ENCODE measurements at places on chromosomes 11 and 22.

- no peak for DNase-seq
These were observed 1.0 kb upstream of the BTG4 start for GRCh38 chr11:111513240-111513605.

GRCh38 chr11:67432655-67433349 lies 4.5 kb downstream of the RPS6KB2 start:
- peak; percentile 45 for DNase-seq

- DNase-seq = no peak
These were observed 446.9 kb downstream of the BRD1 start for GRCh38 chr22:49380828-49381114.

- DNase-seq = no peak
These were observed 31.3 kb upstream of the OPCML start for GRCh38 chr11:133563505-133564025.

GRCh38 chr11:20248871-20249270 lies 88.6 kb upstream of the DBX1 start:
- DNase-seq = no peak

- no peak for DNase-seq
These were observed 289.7 kb downstream of the ST3GAL4 start for GRCh38 chr11:126645186-126645585.

DNA sequence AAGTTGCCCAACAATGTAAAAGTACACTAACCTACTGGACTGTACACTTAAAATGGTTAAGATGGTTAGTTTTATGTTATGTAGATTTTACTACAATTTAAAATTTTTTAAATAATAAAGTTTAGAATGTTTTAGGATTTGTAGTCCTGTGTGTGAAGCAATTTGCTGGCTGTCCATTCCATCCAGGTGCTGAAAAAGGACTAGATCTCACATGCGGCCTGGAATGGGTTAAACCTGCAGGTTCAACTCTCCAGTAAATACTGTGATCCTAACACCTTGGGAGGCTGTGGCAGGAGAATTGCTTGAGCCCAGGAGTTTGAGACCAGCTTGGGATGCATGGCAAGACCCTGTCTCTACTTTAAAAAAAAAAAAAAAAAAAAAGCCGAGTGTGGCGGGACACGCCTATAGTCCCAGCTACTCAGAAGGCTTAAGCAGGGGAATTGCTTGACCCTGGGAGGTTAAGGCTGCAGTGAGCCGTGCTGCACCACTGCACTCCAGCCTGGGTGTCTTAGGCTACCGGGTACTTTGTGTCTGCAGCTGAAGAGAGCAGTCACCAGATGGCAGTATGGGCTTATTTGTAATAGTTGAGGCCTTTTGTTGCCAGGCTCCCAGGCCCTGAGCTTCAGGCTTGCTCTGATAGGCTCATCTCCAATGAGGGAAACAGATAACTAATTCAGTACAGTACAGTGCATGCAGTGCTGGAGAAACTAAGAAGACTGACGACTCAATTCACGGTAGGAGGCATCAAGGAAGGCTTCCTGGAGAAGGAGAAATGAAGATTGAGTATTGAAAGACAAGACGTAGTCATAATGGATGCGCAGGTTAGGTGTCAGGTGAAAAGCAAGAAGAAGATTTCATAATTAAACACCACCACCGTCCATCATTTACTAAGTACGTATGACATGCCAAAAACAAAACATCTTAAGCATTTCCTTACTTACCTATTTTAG lies 64.7 kb upstream of the ASPHD2 start:
- peak; percentile 82 for DNase-seq

GRCh38 chr11:55966391-55966790 lies 3.4 kb downstream of the OR10AG1 start:
- peak; percentile 7 for DNase-seq

DNA sequence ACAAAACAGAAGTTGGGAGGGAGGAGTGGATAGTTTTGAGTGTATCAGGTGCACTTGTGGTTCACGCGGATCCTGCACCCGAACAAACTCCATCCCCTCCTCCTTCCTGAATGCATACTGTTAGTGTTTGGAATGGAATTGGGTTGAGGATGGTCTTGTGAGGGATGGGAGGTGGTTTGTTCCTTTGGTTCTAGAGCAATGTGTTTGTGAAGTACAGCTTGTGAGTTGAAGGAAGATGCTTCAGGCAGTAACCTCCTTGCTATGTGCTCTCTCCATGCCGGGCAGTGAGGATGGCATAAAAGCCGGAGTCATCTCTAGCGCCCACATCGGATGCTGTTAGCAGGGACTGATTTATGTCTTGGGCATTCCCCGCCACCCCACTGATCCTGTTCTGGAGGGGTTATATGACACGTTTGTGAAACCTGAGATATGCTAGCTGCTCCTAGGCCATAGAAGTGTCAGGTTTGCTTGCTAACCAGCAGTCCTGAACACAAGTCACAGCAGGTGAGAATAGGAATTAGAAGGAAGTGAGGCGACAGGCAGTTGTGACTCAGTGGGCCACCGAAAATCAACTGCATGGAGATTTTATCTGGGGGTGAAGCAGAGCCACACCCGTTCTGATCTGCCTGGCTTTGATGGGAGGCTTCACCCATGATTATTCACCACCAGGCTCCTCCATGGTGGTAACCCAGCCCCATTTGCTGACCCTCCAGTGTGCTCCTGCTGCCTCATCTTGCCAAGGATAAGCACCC lies 2.2 kb downstream of the BCR start:
- DNase-seq = peak; percentile 33

DNA sequence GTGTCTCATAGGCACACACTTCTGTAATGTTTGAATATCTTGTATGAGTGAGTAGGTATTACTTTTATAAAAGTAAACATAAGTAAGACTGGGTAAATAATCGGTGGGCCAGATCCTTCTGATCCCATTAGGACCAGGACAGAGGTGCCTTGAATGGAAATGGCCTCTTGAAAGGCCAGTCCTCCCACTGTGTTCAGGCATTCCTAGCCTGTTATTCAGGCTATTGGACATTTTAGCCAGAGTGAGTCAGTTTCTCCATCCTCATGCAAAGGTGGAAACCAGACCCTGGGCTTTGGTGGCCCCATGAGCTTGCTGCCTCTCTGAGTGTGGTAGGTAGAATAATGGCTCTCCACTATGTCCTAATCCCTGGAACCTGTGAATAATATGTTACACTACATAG lies 34.4 kb downstream of the C11orf96 start:
- DNase-seq = no peak

DNA sequence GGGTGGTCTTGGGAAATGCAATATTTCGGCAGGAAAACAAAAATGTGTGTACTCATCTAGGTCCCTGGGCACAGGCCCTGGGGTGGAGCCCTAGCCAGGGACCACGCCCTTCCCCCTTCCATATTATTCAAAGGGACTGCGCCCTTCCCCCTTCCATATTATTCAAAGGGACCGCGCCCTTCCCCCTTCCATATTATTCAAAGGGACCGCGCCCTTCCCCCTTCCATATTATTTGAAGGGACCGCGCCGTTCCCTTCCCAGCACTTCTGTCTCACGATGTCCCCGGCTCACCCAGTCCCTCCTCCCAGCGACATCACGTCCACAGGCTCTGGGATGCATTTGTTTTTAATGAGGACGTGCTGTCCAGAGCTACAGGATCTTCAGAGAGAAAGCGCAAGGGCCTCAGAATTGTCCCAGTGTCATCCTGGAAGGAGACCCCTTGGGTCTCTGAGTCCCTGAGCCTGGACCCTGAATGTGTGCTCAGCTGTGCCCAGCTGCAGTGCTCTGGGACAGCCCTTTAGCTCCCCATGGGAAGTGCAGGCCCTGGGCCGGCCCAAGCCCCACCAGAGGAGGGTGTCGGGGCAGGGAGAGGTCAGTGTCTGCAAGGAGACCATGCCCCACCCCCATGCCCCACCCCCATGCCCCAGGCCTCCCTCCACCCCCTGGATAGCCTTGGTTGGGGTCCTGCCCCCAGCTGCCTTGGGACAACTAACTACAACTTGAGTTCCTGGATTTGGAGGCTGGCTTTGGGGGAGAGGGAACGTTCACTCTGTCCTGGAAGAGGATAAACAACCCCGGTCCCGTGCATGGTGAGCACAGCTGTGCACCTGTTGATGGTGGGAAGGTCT lies 810.0 kb downstream of the BRD1 start:
- DNase-seq = no peak

DNA sequence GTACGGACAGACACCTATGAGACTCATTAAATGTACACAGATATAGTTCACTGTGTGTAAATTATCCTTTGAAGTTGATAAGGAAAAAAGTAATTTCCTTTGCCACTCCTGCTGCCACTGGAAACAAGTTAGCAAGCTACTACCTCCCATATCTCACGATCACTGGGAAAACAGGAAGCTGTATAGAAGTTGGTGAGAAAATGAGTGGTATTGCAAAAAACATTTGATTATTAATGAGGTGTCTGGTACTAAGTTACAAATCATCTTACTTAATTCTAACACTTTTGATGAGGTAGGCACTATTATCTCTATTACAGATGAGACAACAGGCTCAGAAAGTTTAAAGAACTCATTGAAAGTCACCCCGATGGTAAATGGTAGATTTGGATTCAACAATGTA lies 68.5 kb downstream of the GAB2 start:
- DNase-seq = peak; percentile 51

DNA sequence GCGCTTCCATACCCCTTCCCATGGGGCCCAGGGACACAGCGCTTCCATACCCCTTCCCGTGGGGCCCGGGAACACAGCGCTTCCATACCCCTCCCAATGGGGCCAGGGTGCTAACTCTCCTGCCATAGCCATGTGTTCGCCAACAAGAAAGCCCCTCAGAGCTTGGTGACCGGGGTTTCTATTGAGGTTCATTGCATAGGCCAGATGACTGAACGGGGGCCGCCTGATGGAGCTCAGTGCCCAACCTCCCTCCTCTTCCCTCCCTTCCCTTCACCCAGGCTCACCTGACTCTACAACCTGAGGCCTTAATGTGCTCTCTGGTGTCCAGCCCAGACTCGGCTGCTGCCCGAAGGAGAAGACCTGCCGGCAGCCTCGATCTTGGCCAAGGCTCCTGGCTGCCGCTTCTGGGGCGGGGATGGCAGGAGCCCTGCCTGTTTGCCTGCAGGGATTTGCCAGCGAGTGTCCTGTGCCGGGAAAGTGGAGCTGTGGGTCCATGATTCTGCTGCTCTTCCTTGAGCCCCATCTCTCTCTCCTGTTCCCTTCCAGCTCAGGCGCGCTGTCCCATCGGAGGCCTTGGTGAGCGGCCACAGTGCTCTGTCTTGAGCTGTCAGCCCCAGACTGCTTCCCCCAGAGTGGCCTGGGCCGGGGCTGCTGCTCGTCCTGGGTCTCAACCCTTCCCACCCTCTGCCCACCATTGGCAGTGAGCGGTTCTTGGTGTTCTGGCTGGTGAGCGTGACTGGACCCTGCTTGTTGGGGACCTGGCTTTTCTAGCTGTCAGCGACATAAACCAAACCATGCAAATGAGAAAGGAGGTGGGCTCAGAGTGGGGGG lies 267.0 kb downstream of the TBC1D22A start:
- DNase-seq = no peak

DNA sequence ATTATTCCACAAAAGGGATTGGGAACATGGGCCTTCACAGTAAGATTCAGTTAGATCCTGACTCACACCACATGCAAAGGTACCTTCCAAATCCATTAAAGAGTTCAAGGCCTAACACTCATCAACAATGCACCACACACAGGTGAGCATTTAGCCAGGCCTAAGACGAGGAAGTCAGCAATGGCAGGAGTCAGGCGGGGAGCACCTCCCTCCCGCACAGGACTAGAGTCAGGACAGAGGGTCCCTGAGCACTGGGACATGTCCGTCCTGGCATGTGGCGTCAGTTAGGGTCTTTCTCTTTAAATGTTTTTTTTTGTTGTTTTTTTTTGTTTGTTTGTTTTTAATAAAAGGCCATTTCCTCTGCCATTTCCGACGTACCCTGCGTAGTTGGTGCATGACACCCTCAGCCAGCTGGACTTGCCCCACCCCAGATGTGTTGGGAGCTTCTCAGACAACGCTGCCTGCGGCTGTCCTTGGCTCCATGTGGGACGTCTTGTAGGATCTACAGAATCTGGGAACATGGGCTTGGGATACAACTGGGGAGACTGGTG lies 1458.6 kb downstream of the BRD1 start:
- no peak for DNase-seq

- no peak for DNase-seq
These were observed at the start of gene SLC1A2 for GRCh38 chr11:35419184-35419829. TSS of gene SLC1A2 (minus strand) at chr11:35419558. CDS start at chr11:35418966, 592 bp downstream.

DNA sequence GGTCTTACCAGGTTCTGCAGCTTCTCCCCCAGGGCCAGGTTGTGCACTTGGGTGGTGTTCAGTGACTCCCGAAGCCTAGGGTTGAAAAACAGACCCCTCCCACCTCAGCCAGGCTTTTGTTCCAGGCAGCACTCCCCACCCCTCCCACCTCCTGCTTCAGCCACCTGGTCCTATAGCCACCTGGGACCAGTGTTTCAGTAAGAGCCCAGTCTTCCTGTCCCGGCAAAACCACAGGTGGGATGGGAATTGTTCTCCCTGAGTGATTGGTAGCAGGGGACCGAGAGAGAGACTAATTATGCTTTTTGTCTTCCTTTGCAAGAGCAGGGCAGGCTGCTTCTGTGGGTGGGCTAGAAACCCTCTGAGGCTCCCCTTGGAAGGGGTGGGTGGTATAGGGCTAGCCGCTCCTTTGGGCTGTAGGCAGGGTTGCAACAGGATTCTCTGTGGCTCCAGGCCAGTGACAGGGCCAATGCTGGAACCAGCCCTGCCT lies 8.5 kb upstream of the NAALADL1 start:
- no peak for DNase-seq

DNA sequence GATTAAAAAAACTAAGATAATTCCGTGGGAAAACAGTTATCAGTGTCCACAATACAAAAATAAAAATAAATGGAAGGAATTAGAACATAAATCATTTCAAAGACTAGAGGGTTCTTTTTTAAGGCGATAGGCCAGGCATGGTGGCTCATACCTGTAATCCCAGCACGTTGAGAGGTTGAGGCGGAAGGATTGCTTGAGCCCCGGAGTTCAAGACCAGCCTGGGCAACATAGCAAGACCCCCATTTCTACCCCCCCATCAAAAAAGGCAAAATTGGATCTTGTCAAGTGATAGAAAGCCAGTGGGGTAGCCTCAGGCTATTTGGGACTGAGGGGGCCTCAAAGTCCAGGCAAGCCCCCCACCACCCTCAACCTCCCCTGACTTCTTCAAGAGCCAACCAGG lies 20.6 kb upstream of the POLA2 start:
- no peak for DNase-seq

DNA sequence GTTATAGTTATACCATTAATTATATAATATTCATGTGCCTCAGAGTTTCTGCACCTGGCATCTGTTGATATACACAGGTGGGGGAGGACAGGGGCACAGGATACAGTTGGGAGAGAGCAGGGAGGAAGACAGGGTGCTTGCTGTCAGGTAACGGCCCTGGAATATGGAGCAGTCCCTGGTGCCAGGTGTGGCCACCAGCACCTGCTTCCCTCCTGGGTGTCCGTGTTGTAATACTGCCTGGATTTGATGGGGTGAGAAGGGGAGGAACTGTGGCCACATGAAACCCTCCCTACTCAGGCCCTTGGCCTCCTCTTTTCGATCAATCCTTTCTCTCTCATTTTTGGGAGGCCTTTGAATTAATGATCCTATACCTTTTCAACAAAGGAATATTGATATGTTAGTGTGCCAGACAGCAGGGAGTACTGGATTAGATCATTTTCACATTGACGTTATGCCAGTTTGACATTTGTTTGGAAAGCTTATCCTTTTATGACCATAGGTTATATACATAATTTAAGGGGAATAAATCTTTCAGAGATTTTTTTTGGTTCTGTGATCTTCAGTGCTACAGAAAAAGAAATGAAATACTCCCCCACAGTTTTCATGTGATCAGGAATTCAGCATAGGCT lies 88.6 kb downstream of the TEAD1 start:
- no peak for DNase-seq

- no peak for DNase-seq
These were observed 12.3 kb downstream of the NARS2 start for GRCh38 chr11:78562398-78562797.

GRCh38 chr22:23113067-23113846 lies 28.5 kb downstream of the RSPH14 start:
- peak; percentile 31 for DNase-seq
